Activated CD8-positive, alpha-beta memory T cell treated with anti-CD3 and anti-CD28 coated beads for 1 hour (primary cell): ENCODE measurements at places on chromosomes 3 and 15.
A peak's percentile ranks its signal among the peaks of the same experiment; 100 is the strongest.

DNA sequence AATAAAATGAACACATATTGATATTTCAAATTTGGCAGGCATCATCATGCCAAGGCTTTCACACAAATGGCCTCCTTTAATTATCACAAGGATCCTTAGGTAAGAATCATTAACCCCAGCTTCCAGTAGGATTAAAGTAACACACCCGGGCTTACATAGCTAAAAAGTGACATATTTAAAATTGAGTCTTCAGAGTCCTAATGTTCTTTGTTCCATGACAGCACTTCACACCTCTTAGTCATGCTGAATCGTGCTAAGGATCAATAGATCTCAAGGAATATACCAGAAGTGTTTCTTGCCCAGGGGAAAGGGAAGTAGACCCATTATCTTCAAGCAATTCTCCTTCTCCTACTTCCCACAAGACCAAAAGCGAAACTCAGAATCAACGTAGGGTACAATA, 76.6 kb upstream of the SOX2 start:
- DNase-seq: no peak

GRCh38 chr3:41345788-41346187, 146.5 kb downstream of the CTNNB1 start:
- no peak for DNase-seq

- no peak for DNase-seq
Observed at GRCh38 chr3:44509393-44509921, 32.0 kb upstream of the ZNF445 start.

GRCh38 chr3:115388166-115388565, 235.1 kb upstream of the GAP43 start:
- no peak for DNase-seq

GRCh38 chr15:83733206-83733605, 79.3 kb downstream of the ADAMTSL3 start:
- DNase-seq: no peak

DNA sequence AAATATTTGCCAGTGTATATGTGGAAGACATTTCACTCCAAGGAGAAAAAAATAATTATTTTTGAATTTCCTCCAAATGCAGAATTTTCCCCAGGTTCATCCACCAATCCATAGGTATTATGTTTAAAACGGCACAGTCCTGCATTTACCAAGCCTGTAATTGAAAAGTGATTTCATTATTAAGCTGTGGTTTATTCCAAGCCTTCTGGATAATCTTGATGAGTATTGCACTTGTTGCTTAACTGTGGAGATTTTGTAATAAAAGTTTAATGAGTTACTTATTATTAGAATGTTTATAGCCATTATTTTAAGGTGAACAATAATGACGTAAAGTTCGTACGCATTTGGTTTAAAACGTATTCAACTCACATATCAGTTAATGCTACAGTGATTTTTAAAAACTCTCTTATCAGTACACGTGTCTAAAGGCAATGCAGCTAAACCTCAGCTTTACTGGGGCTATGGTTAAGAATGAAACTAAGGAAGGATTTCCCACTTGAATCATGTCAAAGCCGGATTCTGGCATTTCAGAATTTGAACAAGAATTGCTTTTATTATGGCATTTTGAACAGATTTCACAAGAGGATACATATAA, 283.9 kb downstream of the MECOM start:
- DNase-seq: no peak

GRCh38 chr15:76756381-76756780, 148.8 kb downstream of the SCAPER start:
- no peak for DNase-seq

- DNase-seq: no peak
Observed at GRCh38 chr3:188584958-188585689, 431.2 kb downstream of the LPP start.

DNA sequence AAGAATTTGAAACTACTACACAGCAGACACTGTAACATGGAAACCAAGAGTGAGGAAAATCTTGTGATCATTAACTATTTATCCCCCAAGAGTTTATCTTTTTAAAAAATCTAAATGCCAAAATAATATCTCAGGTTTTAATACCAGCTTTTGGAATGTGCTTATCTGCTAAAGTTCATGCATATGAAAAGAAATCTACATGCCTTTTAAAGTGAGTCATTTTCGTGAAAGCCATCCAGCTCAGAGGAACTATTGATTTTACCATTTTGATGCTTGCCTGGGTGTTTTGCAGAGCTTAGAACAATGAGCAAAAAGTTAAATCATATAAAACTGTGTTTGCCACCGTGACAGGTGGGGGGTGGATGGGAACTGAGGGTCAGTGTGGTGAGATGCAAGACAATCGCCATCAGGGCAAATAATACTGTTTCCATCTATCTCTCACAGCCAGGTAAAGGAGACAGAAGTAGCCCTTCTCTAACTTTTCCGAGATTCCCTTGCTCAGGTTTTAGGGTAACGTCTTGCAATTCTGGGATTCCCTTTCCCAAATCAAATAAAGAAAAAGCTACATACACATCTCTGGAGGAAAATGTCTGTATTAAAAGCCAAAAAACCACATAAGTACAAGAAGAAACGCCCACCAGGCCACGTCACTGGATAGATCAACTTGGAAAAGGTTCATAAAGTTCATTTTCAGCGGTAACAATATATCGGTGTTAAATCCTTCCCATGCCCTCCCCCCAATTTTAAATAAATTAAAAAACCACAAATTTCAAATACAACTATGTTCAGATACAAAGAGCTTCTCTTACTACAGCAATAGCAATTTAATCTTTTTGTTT, 2.0 kb downstream of the TMEM158 start:
- DNase-seq: no peak

- no peak for DNase-seq
Observed at GRCh38 chr3:64382153-64382552, 156.9 kb upstream of the PRICKLE2 start.

GRCh38 chr3:81434161-81434560, 327.3 kb downstream of the GBE1 start:
- no peak for DNase-seq

GRCh38 chr3:31251083-31251482, 281.6 kb upstream of the STT3B start:
- DNase-seq: no peak

- DNase-seq: no peak
Observed at GRCh38 chr3:129620828-129621559, 14.5 kb upstream of the PLXND1 start.

DNA sequence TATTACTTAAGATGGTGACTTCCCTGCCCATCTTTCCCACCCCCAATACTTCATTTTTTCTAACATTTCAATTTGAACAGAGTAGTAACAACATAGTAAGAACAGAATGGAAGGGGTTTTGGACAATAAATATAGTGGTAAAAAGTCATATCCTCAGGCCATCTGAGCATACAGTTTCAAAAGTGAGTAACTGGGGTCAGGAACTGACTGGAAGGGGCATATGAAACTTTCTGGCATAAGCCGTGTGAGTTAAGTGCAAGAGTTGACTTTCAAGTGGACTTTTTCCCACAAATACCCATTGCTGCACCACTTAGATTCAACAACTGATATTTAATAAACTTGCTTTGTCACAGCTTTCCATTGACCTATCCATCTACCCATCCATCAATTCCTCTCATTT, 153.5 kb upstream of the IL12A start:
- DNase-seq: no peak

DNA sequence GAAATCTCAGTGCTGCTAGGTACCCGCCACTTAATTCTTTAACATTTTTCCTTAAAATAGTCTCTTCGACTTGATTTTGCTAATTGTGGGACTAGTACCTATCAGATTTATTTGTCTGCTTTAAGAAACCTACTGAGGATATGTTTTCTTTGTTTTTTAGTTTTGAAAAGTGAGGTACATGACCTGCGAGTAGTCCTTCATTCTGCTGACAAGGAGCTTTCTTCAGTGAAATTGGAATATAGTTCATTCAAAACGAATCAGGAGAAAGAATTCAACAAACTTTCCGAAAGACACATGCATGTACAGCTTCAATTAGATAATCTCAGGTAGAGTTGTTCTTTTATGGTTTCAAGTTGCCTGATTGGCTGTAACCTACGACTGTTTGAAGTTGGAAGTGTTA, 47.0 kb upstream of the TMEM42 start:
- DNase-seq: no peak

DNA sequence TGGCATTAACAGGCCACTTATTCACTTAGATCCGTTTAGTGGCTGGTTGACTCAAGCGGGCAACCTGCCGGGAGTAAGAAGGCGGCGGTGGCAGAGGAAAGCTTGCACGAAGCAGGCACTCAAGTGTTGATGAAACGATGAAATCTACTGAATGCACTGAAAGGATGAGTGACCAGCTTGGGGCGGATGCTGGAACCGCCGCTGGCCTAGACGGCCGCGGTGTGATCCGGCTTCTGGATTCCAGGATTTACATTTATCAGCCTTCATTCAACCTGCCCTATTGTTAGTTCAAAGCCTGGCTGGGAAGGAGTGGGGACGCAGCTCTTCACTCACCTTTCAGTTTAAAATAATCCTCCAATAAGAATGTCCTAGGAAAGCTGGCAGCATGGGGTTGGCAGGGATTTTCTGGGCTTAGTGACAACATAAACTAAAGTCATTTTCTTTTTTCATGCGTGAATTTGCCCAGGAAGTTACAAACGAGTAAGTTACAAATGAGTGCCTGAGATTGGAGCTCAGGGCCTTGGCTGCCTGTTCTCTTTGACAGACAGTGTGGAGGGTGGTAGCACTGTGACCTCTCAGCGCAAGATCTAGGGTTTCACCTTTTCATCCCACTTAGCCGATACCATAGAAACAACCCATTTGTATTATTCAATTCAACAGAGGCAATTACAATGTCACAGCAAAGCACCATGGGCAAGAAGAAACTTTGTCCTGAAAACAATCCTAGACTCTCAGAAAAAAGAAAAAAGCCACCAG, 1.1 kb upstream of the PLCH1 start:
- DNase-seq: no peak

DNA sequence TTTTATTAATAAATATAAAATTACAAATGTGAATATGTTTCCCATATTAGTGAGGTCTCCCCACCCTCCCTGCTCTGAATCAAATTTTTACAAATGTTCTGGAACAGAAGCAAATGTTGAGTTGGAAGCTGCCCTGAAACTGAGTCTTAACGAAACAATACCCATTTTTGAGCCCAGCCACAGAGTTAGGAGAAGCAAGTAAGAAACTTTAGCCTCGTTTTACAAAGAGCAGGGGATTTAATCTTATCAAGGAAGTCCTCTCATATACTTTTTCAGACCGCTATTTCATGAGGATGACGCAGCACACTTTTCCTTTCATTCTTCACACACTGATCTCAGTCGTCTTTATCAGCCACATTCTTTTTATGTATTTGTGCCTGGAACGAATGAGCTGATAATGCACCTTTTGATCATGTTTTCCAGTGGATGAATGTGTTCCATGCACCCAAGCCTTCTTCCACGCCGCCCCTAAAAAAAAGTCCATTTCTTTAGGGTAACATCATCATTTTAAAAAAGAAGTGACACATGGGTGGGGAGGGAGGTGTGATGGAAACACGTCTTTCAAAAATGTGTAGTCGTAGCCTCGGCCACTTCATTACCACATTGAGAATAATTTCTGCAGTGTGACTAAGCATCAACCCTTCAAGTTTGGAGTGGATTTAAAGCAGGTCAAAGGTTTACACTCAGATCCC, 48.1 kb downstream of the SETMAR start:
- no peak for DNase-seq

DNA sequence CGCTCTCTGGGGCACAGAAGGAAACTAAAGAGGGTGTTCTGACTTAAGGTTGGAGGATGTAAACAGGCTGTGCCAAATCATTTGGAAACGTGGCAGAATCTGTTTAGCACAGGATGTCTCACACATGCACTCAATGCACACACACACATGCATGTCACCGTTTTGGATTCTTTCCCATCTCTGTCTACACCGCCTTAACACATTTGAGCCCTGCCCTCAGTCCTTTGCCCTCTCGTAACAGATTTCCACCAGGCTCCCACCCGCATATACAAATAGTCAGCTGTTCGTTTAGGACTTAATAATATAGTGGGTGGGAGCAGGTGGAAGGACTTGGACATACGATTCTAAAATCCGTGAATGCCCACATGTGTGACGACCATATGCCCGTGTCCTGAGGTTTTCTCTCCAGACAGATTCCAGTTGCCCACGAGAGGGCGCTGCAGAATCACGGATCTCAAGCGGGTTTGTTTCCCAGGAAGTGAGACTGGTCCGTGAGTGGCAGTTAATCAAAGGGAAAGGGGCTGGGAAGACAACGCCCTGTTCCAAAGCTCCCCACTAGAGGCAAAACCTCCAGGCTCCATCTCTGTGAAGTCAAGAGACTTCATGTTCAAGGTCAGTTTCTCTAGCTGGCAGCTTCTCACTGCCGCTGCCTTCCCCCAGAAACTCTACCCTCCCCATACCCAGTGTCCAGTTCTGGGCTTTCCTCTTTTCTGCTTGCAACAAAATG, 44.5 kb downstream of the NOX5 start:
- DNase-seq: peak; percentile 43

DNA sequence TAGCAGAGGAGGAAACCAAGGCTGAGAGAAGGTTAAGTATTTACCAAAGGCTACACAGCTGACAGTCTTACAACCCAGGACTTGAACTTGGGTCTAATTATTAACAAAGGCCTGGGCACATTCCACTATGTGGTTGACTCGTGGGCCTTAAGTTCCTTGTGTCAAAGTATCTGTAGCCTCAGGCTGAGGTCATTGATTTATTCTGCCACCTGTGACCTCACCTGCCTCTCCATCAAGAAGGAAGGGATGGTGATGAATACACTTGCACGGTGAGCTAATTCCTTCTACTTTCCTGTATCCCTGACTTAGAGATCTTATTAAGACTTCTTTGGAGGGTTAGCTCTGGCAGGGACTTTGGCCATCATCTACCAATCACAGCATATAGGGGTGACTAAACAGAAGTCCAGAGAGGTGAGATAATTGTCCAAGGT, 19.9 kb upstream of the LRRC58 start:
- no peak for DNase-seq
